HFFc6 (cell line): ENCODE measurements at places on chromosomes 12 and 14.

- peak; percentile 2 for DNase-seq
Measured at GRCh38 chr12:25771041-25771440, 187.4 kb upstream of the RASSF8 start.

- DNase-seq, result no peak
Measured at GRCh38 chr14:94677213-94677612, 65.0 kb downstream of the SERPINA3 start.

DNA sequence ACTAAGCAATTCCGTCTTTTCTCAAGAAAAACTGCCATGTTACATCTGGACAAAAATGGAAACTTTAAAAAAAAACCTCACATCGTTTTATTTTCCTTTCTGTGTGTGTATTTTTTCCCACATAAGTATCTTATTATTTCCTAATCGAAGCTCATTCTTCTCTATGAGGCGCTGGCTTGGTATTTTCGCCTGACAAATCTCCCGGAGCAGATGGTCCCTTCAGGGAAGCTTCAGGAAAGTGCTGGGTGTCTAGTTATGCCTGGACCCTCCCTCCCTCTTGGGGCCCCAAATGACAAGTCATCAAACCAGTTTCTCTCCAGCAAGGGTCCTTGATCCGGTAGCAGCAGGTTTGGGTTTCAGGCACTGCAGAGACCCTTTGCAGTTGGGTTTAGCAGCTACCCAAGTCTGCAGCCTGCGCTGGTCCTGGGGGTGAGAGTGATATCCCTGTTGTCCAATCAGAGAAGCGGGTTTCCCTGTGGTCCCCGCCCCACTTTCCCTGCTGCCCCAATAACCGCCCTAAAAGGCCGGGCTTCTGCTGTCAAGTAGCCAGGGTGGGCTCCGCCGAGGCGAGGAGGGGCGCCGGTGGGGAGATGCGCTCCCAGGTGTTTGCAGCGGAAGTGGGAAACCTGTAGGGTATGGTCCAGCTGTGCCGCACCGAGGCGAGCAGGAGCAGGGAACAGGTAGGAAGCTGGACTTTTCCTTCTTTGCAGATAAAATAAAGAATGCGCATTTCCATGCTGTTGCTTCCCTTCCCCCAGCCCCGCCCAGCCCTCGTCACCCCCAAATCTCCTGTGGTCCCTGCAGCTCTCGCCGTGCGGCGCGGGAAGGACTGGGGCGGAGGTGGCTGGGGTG lies at the start of gene CNTN1:
Gene CNTN1, plus strand, starts transcription at position 527 of the 852 bp plus-strand sequence.
- DNase-seq, result no peak

- DNase-seq, result peak; percentile 55
Measured at GRCh38 chr12:105357162-105357691, 26.7 kb downstream of the C12orf75 start.

DNA sequence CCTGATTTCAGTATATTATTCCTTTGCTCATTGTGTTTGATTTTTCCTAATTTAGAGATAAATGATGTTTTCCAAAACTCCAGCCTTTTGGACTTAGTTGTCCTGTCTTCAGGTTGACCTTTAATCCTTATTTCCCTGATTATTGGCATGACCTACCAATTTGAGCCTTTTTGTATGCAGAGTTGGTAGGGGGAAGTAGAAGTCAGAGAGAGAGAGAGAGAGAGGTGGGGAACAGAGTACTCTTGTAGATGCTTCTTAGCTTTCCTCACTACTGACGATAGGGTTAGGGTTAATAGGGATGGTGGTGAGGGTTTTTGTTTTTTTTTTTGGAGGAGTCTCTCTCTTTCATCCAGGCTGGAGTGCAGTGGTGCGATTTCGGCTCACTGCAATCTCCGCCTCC lies 38.6 kb downstream of the TBC1D15 start:
- DNase-seq, result no peak

- no peak for DNase-seq
Measured at GRCh38 chr12:112870267-112870980, 36.3 kb upstream of the OAS1 start.

DNA sequence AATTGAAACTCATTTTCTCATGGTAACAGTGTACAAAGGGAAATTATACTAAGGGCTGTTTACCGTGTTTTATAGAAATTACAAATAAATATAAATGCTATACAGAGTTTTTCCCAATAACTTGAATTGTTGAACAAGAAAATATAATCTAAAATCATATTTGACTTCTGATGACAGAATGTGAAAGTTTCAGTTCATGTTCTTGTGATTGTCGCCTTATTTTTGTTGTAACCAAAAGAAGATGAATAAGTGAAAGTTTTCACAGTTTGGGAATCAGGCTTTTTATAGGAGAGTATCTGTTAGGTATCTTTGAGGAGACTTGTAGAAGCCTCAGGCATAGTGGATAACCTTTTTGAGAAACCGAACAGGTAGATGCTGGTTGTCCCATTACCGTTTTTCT lies 28.1 kb downstream of the ANO6 start:
- no peak for DNase-seq
